ENCODE measurements at places on chromosomes 12 and 14.

DNA sequence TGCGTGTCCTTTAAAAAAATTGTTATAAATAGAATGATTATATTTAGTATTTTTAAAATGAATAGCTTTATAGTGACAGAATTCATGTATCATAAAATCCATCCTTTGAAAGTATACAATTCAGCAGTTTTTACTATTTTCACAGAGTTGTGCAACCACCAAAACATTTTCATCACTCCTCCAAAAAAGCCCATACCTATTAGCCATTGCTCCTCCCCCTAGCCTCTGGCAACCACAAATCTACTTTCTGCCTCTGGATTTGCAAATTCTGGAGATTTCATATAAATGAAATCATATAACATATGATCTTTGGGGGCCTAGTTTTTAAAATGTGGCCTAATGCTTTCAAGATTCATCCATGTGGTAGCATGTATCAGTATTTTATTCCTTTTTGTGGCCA lies 117.9 kb upstream of the MED13L start:
- no peak for DNase-seq

GRCh38 chr12:121219353-121219986 lies 9.5 kb downstream of the P2RX4 start:
- no peak for DNase-seq

- no peak for DNase-seq
Measured at GRCh38 chr12:16492820-16493797, 112.9 kb downstream of the LMO3 start.

DNA sequence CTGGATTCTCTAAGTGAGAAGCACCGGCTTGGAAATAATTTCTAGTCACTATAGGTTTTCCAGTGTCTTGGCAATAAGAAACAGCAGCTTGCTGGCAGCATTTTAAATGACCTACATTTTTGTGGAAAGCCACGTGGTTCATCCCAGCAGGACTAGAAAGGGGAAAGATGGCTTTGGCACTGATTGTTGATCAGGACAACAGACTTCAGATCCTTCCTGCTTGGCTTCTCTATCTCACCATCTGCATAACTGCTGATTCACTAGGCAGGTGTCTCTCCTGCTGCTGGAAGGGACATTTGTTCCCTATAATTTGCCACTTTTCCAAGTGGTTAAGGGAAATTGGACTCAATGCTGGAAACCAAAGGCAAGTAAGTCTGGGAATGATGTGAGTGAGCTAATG lies 131.0 kb downstream of the TTC8 start:
- no peak for DNase-seq

DNA sequence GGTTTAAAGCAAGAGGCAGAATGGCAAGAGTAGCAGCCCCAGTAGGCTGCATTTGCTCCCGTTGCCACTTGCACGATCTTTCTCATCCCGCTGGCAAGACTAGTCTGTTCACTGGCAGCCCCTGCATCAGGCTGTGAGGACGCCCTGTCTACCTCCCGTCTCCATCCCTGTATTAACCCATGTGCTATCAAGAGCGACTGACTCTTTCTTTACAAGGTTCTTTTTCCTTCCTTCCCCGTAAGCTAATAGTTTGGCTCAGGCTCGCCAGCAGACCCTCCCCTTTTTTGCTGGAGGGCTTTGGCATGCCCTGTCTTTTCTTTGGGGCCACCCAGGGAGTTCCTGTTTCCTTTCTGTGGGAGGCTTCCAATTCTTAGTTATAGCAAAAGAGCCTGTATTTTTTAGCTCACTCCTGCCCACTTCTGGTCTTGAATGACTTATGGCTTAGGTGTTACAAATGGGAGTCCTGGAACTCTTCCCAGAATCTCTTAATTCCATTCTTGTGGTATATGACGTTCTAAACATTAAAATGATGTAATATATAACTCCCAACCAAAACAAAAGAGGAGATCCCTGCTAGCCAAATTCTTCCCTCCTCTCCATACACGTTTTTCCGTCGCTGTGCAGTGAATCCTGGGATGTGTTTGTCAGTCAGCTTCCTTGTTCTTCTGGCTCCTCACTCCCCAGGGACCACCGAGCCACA lies 149.0 kb downstream of the PRKCH start:
- peak; percentile 89 for DNase-seq

DNA sequence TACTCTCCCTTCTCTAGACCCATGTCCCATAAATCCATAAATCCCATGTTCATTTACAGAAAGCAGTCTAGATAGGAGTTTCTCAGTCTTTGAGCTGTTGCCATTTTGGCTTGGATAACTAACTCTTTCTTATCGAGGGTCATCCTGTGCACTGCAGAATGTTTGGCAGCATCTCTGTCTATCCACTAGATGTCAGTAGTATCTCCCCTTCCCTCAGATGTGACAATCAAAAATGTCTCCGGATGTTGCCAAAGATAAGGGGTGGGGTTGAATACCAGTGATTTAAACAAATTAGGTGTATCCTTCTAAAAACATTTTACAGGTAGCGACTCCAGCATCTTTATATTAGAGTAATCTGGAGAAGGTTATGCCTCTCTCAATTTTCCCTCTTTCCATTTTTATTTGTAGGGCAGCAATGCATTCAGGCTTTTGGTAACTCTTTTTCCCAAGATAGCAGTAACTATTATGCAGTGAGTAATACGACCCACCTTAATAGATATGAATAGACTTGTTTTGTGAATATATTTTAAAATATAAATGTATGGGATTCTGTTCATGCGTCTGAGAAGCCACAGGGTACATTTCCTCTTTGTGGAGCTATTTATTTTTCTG lies 100.7 kb downstream of the LRRK2 start:
- no peak for DNase-seq

GRCh38 chr12:64522807-64523206 lies 70.9 kb downstream of the TBK1 start:
- DNase-seq, result no peak

GRCh38 chr12:1439687-1440086 lies 154.7 kb downstream of the FBXL14 start:
- DNase-seq, result no peak

DNA sequence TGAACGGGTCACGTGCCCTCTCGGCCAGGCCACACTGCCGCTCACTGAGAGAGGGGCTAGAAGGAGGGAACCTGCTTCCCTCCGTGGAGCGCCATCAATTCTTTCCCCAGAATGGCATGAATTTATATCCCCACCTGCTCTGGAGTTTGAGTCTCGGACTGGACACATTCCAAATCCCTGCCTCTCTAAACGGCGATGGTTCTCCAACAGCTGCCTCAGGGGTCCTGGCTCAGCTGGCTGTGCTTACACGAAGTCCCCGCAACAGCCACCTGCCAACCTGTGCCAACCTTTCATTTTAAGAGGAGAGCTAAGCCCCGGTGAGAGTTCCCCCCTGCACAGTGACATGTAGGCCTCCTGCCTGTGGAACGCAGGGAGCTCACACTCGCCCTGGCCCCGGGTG lies 73.2 kb downstream of the RIMBP2 start:
- no peak for DNase-seq

GRCh38 chr12:112936927-112937326 lies 1.3 kb upstream of the OAS3 start:
- DNase-seq, result no peak

GRCh38 chr12:76183459-76184186 lies 99.1 kb upstream of the NAP1L1 start:
- DNase-seq, result peak; percentile 99

- DNase-seq, result no peak
Measured at GRCh38 chr14:89537911-89538310, 120.9 kb upstream of the FOXN3 start.

- no peak for DNase-seq
Measured at GRCh38 chr12:3607039-3607720, 116.2 kb downstream of the PRMT8 start.

GRCh38 chr12:106025129-106025528 lies 113.6 kb downstream of the NUAK1 start:
- no peak for DNase-seq

DNA sequence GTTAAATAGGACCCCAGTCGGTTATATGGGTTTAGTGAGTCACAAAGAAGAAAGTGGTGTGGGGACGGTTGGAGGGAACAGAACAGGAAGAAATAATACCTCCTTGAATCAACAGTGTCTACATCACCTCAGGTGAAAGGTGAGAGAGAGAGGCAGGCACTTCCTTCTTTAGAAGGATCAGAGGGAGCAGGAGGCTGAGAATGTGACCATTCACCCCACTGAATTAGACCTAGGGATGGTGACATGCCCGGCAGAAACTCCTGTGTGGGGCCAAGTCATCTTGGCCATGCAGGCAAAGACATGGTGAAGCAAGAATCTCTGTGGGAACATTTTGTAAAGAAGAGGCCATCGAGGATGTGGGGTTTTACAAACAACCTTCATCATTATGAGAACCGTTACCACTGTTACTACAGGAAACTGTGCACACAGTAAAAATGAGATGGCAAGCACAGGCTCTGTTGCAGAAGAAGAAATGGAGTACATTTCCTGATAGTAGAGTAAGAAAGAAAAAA lies 1196.9 kb downstream of the VRK1 start:
- no peak for DNase-seq

DNA sequence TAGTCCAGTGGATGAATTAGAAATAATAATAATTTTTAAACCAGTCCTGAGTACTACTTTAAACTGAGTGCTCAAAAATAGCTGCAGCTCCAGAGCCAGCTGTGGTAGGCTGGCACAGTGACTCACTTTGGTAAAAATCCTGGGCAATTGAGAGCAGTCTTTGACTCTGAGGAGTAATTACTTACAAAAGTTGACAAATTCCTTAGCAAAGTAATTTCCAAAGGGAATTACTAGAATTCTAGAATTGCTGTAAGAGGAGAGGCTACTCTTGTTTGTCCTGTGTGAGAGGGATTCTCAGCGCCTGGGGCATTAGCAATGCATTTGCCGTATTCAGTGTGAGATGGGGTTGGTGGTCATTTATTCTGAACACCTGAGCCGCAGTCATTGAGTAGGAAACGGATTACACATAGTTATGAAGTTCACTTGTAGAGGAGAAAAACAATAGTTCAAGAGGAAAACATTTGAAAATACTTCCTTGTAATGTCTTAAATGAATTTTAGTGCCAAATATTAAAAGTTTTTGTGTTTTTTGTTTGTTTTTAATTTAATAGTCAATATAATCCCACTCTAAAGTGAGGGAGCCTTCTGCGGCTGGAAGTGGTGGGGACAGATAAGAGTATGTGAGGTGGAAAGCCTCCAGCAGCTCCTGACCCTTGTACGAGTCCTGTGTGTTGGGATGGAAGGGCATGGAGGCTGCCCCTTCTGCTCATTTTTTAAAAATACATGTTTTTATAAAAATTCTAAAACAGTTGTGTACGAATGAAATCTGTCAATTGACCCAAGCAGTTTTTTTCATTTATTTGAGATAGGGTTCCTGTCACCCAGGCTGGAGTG lies 41.9 kb downstream of the EID3 start:
- DNase-seq, result no peak

DNA sequence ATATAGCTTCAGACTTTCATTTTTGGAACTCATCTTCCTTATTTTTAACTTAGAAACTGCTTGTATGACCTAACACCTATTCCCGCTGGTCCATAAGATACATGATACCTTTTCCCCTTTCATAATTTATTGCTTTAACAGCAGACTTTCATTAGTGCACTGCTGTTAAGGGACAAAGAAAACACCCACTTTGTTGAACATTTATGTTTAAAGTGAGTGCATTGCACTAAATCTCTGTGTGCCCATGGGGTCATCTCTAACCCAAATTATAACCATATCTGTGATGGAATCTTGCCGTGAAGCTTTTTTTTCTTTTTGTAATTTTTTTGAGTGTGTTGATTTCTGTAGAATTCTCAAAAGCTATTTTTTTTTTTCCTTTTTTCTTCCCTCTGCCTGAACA lies 261.8 kb downstream of the TMTC2 start:
- DNase-seq, result no peak

- no peak for DNase-seq
Measured at GRCh38 chr14:106277503-106277902, 751.1 kb downstream of the TMEM121 start.

- DNase-seq, result no peak
Measured at GRCh38 chr14:102235275-102235897, 69.6 kb downstream of the MOK start.

- peak; percentile 74 for DNase-seq
Measured at GRCh38 chr12:27193854-27194544, 50.1 kb upstream of the STK38L start.

- DNase-seq, result no peak
Measured at GRCh38 chr14:49851813-49852212, 775 bp downstream of the NEMF start.

DNA sequence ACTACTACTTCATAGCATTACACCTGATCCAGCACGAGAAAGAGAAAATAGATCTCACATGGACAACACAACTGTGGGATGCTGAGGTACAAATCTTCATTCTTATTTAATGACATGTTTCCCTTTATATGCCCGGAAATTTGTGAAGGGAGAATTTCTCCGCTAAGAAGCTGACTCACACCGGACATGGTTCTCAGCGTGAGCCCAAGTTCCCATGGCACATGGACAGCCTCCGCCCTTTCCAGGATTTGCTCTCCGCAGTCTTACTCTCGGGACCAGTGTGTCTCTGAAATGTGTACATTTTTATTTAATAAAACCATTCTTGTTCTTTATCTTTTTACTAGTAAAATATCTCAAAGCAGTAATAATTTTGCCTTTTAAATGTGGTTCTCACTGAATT lies 1154.8 kb downstream of the TMEM121 start:
- DNase-seq, result no peak

GRCh38 chr14:88348546-88348945 lies 25.5 kb upstream of the KCNK10 start:
- no peak for DNase-seq

DNA sequence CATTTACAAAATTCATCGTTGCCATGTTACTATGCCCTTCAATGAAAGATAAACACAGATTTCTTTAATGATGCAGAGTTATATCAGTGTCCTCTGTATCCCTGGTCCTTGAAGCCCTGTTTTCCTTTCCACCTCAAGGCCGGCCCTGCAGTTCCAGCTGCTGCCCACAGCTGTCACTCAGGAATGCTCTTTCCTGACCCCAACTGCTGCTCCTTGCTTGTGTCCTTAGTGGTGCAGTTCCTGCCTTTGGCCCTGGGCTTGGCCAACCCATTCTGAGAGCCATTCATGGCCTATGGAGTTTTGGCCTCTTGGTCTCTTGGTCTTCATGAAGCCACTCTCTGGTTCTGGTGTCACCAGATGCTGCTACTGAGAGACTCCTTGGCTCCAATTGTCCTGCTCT lies 93.1 kb downstream of the GAS2L3 start:
- DNase-seq, result no peak

- no peak for DNase-seq
Measured at GRCh38 chr12:23290627-23291330, 658.7 kb downstream of the SOX5 start.

- peak; percentile 77 for DNase-seq
Measured at GRCh38 chr12:22738945-22739344, 114.0 kb downstream of the ETNK1 start.

DNA sequence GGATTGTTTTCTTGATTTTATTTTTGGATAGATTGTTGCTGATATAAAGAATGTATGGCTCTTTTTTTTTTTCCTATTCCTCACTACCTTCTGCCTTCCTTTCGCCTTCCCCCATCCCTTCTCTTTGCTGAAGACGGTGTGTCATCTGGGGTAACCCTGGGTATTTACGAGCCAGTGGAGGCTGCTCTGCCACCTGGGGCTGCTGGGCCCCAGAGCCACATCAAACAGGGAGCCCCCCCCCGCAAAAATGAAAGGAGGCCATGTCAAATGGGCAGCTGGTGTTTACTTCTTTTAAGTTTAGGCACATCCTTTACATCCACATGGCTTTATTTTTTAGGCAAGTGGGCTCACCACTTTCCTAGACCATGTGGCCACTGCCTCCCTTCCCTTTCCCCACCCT lies 25.4 kb downstream of the CHST11 start:
- no peak for DNase-seq
